Stimulated activated naive B cell treated with anti-CD40 and anti-IgM and Interleukin-4, amounts not matched to agents 10 μg/mL and 1 μg/mL and 100 μg/mL, for 72 hours (primary cell): ENCODE measurements at places on chromosomes 12 and 14.

GRCh38 chr12:726281-727140, 25.9 kb upstream of the WNK1 start:
- no peak for DNase-seq

DNA sequence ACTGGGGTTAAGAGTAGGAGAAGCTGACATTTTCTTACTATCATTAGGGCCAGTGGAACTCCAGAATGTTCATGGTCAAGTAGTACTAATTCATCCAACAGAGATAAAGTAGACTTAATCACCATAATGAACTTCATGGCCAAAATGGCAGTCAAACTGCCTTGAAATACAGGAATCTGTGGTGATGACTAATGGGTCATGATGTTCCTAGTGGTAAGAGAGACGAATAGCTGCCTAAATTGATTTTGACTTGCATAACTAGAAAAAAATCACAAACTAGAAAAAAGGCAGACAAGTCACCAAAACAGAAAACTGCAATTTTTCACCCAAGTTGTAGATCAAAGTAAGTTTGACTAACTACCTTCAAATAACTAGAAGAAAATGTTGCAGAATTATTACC, 138.5 kb downstream of the MGAT4C start:
- no peak for DNase-seq

- DNase-seq = no peak
Observed at GRCh38 chr14:60164404-60164711, 840 bp downstream of the DHRS7 start.

DNA sequence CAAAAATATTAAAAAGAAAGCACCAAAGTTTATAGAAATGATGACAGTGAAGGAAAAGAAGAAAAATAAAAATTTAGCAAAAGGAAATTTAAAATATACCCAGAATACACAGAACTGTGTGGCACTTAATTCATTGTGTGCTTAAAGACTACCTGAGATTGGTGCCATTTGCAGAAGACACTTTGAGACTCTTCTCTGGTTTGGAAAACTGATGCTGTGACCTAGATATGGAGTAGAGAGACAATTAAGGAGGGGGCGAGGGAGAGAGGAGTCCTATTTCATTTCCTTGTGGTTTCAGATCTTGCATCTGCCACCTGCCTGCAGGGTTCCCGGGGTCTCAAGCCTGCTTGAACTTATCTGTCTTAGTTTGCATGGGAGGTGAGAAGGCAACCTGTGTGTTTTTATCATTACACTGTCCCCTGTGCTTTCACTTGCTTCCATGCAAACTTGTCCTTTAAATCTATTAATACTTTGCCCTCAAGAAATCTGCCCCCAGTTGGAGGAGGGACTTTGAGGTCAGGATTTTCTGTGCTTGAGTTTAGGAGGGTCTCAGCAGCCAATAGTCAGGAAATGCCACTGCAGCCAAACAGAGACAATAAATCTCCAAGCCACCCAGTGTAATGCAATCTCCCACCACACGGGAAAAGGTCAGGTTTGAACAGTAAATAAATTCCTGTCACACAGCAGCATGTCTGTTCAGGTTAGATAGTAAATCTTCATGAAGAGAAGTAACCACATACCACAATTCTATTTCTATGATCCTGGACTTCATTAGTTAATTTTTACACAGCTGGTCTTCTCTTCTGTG, 119.4 kb downstream of the CAND1 start:
- no peak for DNase-seq

GRCh38 chr14:75301666-75302325, 23.2 kb downstream of the FOS start:
- no peak for DNase-seq

DNA sequence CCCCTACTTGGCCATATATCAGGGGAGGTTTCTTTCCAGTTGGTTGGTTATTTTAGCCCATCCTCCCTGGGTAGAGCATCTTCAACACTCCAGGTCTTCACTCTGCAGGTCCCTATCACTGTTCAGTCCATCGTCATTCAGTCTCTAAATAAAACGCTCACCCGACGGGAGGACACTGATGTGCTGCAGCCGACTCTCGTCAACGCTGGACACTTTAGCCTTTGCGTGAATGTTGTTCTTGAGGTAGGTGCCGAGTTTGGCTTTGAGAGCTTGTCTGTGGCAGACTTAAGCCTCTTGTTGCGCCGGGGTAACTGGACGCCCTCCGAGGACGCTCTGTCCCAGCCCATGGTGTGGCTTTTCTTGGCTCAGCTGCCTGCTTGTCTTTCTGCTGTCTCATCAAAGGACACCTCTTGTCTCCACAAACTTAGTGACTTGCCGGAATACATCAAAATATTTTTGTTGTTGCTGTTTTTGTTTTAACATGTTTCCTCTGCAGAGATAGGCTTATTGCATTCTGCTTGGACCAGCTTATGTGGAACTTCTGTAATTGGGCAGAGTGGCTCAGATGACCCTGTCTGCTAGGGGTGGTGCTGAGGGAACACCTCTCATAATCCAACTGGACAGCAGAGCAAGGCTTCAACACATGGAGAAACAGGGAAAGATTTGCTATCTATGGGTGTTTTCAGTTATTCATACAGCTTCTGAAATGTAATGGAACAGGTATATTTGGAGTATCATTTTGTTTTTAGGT, 26.5 kb downstream of the TCTN1 start:
- no peak for DNase-seq

DNA sequence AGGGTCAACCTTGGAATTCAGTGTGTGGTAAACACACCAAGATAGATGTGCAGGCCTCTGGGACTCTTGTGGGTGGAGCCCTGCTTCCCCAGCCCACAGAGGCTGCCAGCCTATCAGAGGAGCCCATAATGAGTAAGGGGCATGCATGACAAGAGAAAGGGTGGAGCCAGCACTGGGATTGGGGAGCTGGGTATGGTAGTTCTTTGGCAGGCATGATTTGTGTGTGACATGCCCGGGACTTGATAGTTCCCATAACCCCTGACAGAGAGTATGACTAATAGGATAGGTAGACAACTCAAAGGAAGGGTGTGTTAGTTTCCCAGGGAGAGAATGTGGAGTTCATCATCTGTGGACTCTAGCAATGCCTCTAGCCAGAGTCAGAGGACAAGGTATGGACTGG, 143.0 kb downstream of the EMP1 start:
- DNase-seq = no peak

- DNase-seq = no peak
Observed at GRCh38 chr14:72598306-72598705, 295.6 kb downstream of the DPF3 start.

- no peak for DNase-seq
Observed at GRCh38 chr14:100889641-100890040, 13.9 kb downstream of the RTL1 start.

DNA sequence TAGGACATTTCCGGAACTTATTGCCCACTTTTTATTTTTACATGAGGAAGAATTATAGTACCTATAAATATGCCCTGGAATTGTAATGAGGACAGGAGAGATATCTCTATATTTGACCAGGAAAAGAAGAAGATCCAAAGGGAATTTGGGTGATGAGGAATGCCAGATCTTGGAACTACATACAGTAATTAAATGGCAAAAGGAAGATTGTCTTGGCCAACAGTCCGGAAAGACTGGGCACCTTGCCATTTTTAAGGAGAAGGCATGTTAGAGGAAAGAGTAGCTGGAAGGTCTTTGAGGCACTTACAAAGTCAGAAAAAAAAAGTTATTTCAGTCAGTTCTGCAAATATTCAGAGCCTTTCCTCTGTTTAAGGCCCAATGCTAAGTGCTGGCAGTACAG, 616.4 kb downstream of the MED13L start:
- no peak for DNase-seq

- DNase-seq = no peak
Observed at GRCh38 chr12:91370086-91370868, 187.7 kb upstream of the DCN start.

- DNase-seq = no peak
Observed at GRCh38 chr12:129119537-129119936, 266.3 kb downstream of the GLT1D1 start.
